Trophoblast cell (in vitro differentiated cells and primary cell): ENCODE measurements at places on chromosomes 13 and 19.

- DNase-seq = peak; percentile 99
Observed at GRCh38 chr19:10184636-10185035, 10.1 kb downstream of the DNMT1 start.

- peak; percentile 71 for DNase-seq
Observed at GRCh38 chr19:45767881-45768654, 984 bp downstream of the SIX5 start.

GRCh38 chr19:44955505-44956439 is 592 bp downstream of the CLPTM1 start:
- no peak for DNase-seq

- DNase-seq = peak; percentile 9
Observed at GRCh38 chr19:55189403-55189835, 9.3 kb upstream of the SYT5 start.

DNA sequence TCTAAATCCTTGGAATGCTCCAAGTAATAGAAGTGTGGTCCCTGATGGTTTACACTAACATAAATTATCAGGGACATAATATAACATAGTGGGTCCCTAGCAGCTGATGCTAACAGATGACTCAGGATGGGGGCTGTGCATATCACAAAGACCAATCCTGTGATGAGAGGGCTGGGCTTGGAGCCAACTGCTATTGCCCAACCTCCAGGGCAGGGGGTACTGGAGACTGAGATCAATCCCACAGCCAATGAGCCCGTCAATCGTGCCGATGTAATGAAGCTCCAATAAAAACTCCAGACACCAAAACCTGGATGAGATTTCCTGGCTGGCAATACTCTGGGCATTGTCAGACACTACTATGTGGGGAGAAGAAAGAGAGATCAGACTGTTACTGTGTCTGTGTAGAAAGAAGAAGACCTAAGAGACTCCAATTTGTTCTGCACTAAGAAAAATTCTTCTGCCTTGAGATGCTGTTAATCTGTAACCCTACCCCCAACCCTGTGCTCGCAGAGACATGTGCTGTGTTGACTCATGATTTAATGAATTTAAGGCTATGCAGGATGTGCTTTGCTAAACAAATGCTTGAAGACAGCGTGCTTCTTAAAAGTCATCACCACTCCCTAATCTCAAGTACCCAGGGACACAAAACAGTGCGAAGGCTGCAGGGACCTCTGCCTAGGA is 33.4 kb downstream of the ABCC4 start:
- DNase-seq = no peak

DNA sequence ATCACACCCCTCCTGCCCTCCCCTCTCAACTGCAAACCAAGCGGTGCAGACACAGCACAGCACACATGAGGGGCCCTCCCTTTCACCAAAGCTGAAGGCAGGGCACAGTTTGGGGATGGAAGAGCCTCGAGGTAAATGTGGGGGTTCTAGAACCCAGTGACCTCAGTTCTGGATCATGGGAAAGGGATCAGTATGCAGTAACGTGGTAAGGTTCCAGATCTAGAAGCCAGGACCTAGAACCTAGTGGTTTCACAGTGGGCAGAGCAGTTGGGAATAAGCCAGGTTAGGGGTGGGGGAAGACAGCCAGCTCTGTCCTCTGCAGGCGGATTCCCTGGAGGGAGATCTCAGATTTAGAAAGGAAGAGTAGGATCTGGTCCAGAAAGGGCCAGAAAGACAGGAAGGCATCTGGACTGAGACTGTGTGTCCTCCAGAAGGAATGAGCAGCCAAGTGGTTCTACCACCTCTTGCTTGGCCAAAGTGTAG is 3.1 kb downstream of the FTL start:
- no peak for DNase-seq

DNA sequence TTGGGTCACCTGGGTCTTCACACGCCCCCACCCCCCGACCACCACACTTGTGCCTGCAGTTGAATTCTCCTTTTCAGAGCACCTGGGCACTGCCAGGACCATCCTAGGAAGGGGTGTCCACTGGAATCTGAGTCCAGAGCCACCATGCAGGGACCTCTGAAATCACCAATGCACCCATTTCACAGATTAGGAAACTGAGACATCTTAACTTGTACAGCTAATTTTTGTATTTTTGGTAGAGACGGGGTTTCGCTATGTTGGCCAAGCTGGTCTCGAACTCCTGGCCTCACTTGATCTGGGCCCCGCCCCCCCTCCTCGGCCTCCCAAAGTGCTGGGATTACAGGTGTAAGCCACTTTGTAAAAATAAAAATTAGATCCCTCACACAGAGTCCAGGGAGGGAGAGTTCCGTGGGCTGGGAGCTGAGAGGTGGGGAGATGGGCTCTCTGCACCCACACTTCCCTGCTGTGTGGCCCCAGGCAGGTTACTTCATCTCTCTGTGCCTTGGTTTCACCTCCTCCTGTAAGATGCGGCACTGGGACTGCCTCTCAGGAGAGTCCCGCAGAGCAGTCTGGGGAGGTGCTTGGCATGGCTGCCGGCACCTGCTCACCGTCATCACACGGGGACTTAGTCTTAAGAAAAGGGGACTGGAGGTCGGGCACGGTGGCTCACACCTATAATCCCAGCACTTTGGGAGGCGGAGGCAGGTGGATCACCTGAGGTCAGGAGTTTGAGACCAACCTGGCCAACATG is 45.9 kb upstream of the C19orf12 start:
- no peak for DNase-seq

GRCh38 chr19:13629687-13630357 is 123.5 kb upstream of the CACNA1A start:
- DNase-seq = peak; percentile 22

- no peak for DNase-seq
Observed at GRCh38 chr13:21015284-21015683, 46.1 kb downstream of the LATS2 start.

DNA sequence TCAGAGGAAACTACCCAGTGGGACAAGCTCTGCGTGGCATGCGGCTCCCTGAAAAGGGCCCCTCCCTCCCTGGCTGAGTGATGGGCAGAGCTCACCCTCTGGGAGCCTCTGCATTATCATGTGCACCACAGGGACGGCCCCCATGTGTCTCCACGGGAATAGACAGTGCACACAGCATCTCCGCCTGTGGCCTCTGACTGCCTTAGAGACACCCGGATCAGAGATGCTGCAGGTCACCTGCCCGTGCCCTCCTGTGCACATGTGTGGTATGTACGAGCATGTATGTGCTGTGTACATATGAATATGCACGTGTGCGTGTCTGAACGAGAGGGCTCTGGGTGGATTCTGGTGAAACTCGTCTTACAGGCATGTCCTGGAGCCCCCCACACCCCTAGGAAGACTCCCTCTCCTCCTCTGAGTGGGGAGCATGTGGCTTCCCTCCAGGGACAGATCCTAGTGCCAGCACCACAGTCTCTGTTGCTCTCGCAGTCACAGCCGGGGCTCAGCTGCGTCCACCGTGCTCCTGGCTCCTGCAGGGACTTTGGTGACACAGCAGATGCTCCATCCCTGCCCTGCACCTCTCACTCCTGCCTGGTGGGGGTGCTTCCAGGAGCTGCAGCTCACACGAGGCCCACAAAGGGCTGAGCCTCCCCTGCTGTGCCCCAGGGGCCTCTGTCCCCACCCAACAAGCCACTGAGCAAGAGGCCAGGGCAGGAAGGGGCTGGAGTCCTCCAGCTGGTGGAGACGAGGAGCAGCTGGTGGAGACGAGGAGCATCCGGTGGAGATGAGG is 19.6 kb downstream of the C13orf46 start:
- DNase-seq = no peak

- DNase-seq = peak; percentile 79
Observed at GRCh38 chr19:15330801-15331418, 1.4 kb downstream of the BRD4 start.

DNA sequence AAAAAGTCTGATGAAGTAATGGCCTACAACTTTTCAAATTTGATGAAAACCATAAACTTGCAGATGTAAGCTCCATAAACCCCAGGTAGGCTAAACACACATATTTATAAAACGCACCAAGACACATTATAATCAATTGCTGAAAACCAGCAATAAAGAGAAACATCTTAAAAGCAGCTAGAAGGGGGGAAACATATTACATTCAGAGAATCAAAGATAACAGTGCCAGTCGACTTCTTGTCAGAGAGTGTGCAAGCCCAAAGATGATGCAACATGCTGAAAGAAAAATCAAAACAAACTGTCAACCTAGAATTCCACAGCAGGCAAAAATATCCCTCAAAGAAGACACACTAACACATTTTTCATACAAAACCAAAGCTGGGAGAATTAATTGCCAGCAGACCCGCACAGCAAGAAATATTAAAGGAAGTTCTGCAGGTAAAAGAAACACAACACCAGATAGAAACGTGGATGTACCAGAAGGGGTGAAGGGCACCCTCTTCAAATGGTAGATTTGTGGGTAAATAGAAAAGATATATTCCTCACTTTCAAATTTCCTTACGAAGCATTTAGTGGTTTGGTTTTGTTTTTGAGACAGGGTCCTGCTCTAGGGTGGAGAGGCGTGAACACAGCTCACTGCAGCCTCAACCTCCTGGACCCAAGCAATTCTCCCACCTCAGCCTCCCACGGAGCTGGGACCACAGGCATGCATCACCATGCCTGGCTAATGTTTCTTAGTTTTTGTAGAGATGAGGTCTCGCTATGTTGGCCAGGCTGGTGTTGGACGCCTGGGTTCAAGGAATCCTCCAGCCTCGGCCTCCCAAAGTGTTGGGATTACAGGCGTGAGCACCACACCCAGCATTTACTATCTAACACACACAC is 16.5 kb upstream of the ATP1A3 start:
- no peak for DNase-seq

DNA sequence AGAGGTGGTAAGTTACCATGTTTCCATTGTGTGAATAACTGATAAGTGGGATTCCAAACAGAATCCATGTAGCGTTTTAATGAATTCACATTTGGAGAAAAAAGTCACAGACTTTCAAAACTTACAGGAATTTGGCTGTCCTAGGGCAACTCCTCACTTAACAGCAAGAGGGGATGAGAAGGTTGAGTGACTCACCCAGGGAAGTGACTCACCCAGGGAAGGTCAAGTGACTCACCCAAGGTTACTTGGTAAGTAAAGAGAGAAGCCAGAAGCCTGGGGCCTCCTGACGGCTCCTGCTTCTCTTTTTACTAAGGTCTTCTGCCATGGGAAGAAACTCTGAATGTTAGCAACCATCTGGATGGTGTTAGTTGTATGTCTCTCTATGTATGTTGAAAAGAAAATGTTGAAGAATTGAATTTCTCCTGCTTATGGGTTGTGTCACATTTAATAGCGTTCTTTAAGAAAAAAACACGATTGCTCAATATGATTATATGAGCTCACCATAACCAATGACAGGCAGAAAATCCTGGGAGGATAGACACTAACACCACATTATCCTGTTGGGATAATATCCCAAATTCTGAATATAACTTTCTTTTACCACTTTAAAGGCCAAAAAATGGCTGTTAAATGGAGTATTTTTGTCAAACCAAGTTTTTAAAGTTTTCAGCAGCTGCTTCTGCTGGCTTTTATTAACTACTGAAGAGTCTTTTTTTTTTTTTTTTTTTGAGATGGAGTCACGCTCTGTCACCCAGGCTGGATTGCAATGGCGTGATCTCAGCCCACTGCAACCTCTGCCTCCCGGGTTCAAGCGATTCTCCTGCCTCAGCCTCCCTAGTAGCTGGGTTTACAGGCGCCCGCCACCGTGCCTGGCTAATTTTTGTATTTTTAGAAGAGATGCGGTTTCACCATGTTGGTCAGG is 195.6 kb downstream of the GGACT start:
- DNase-seq = peak; percentile 86

DNA sequence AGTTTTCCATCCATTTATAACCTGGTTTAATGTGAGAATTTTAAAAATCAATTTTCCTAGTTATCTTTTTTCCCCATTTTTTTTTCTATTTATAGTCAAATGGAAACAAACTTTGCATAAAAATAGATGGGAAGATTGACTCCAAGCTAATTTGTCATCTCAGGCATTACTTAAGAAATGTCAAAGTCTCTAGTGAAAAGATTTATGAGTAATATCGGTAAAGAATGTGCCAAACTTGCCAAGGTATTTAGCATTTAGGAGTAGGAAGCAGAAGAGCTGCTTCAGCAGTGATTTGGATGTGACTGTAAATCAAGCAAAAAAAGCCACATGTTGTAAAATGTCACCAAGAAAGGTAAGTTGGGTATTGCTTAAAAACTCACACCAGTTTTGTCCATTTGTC is 108.6 kb downstream of the LACC1 start:
- no peak for DNase-seq

DNA sequence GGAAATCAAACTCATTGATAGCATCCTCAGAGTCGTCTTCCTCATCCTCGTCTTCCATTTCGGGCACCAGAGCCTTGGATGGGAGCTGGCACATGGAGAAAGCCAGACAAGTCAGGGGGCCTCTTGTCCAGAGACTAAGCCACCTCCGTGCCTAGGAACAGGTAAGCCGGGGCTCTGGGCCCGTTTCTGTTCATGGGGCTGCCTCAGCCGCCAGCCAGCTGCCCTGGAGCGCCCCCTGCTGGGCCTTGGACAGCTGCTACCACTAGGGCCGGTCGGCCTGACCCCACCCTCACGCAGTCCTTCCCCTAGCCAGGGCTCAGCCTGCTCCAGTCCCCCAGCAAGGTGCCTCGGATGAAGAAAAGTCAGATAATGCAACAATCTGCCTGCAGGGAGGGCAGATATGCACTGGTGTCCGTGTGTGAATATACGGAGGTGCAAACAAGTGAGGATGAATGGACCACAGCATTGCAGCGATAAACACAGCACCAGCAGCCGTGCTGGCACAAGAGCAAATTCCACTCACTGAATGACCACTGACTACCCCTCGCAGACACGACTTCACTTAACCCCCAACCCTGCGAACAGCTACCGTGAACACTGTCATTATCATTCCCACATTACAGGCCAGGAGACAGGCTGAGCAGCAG is 11.9 kb upstream of the PRKD2 start:
- DNase-seq = peak; percentile 79

DNA sequence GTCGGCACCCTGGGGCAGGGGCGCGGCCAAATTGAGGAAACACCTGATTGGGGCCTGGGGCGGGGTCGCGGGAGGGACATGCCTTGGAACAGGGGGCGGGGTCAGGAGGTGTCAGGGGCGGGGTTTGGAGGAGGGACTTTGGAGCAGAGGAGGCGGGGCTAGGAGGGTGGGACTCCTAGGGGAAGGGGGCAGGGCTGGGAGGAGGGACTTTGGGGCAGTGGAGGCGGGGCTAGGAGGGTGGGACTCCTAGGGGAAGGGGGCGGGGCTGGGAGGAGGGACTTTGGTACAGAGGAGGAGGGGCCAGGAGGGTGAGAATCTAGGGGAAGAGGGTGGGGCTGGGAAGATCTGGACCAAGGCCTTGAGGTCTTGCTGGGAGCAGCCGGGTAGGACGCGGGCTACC is 21.9 kb downstream of the GRIN2D start:
- peak; percentile 75 for DNase-seq

GRCh38 chr13:53206455-53206854 is 177.8 kb downstream of the OLFM4 start:
- peak; percentile 45 for DNase-seq

DNA sequence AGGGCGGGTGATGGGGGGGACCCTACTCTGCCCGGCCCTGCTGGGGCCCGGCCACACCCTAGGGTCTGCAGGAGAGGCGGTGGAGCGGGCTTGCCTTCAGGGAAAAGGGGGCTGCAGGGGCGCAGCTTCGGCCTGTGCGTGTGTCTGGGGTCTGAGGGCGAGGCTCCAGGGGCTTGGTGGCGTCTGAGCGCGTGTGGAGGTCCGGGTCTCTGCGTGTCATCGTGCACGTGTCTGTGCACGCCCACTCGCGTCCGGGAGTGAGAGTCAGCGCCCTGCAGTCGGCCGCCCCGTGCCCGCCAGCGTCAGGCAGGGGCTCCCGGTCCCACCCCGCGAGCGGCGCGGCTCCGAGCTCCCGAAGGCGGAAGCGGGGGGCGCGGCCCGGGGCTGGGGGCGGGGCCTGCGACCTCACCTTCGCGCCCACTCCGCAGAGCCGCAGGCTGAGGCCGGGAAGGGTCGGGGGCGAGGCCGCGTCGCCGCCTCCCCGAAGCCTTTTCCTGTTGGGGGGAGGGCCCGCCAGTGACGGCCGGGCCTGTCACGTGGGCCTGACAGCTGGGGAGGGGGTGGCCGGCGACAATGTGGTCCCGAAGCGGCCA is at the start of gene ARHGAP45:
Gene ARHGAP45 (plus strand): TSS at position 420 of the 593 bp plus-strand sequence. CDS start 239 bp downstream, outside the sequence.
- DNase-seq = peak; percentile 51
